Mucosa of gallbladder (tissue), 1 donor: ENCODE measurements at places on chromosomes 6 and 20. TPM values are rescaled to one million over a fixed set of nuclear protein-coding genes. Genes with fewer than 3 reads are reported as not detected.

Gene UBD
- not detected for total RNA-seq

Gene PSORS1C2
- total RNA-seq = not detected

Gene PDCD2
- 49.8 TPM for total RNA-seq

Gene PROKR2
- total RNA-seq = not detected
